HFFc6 (cell line): ENCODE measurements at places on chromosomes 16 and 17. TPM values are rescaled to one million over a fixed set of nuclear protein-coding genes. Genes with fewer than 3 reads are reported as not detected.

GRCh38 chr17:45704251-45704650, 79.9 kb upstream of the CRHR1 start:
- no peaks in the 10 kb centered on the region for H3K36me3 ChIP-seq
- no peak for DNase-seq
- no peak overlapping the region for H3K4me3 ChIP-seq
- H3K27me3 ChIP-seq: peaks cover 33% of the 10 kb centered on the region

DNA sequence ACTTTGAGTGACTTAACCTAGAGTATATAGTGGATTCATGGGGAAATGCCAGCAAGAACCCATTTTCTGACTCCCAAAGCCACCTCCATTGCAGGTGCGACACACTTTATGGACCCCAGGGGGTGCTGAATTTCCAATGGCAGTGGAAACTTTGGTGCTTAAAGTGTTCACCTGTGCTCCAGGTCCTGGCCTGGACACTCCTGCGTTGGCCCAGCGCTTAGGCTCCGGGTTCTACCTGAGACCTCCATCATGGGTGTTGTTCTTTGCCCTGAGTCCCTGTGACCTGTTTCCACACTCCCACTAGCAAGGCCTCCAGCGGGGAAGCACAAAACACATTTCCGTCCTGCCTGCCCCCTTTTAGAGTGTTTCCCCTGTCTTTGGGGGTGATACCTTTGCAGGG, 3.0 kb downstream of the CCNF start:
- H3K4me3 ChIP-seq: no peak overlapping the region
- peaks cover 22% of the 10 kb centered on the region; the same call in 1 of the 2 replicates for H3K36me3 ChIP-seq

DNA sequence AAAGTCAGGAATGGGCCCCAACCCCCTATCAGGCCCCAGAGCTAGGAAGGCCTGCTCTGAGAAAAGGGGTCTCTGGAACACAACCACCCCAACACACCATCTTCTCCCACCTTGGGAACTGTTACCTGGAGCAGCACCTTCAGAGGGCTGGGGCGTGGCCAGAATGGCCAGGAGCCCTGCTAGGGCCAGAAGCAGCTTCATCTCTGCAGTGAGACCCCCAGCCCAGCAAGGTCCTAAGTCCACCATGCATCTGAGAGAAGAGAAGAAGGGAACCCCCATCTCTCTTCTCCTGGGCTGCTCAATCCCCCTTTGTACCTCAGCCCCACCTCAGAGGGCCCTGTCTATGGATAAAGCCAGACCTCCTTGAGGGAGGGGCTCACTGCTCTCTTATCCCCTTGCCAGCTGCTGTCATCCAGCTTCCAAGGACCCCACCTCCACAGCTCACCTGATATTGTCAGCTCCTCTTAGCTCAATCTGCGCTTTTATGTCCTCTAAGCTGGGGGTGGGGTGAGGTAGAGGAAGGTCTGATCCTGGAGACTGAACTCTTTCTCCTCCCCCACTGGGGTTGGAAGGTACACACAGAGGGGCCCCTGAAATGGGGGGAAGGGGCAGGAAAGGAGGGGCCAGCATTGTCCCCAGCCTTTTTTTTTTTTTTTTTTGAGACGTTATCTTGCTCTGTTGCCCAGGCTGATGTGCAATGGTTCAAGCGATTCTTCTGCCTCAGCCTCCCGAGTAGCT, at the start of gene MPO:
Gene MPO, minus strand, starts transcription at position 456 of the 738 bp plus-strand sequence. Its CDS starts 177 bp downstream, at position 279.
- H3K4me1 ChIP-seq: no peaks in the 10 kb centered on the region
- no peak for DNase-seq
- no peak within 1 kb of the TSS for H3K4me3 ChIP-seq
- no peak within 1 kb of the TSS for H3K27ac ChIP-seq
- peaks cover 46% of the 10 kb centered on the region for H3K27me3 ChIP-seq

- no peak overlapping the region for H3K4me3 ChIP-seq
- DNase-seq: no peak
- H3K36me3 ChIP-seq: no peaks in the 10 kb centered on the region
- H3K27me3 ChIP-seq: no peaks in the 10 kb centered on the region
- H3K4me1 ChIP-seq: no peaks in the 10 kb centered on the region
- H3K27ac ChIP-seq: no peak overlapping the region
Measured at GRCh38 chr16:66786551-66786950, 14.8 kb downstream of the TERB1 start.

GRCh38 chr17:4666296-4666695, 24.8 kb upstream of the ALOX15 start:
- no peak overlapping the region for H3K27ac ChIP-seq
- peaks cover 22% of the 10 kb centered on the region for H3K27me3 ChIP-seq
- H3K4me3 ChIP-seq: no peak overlapping the region

DNA sequence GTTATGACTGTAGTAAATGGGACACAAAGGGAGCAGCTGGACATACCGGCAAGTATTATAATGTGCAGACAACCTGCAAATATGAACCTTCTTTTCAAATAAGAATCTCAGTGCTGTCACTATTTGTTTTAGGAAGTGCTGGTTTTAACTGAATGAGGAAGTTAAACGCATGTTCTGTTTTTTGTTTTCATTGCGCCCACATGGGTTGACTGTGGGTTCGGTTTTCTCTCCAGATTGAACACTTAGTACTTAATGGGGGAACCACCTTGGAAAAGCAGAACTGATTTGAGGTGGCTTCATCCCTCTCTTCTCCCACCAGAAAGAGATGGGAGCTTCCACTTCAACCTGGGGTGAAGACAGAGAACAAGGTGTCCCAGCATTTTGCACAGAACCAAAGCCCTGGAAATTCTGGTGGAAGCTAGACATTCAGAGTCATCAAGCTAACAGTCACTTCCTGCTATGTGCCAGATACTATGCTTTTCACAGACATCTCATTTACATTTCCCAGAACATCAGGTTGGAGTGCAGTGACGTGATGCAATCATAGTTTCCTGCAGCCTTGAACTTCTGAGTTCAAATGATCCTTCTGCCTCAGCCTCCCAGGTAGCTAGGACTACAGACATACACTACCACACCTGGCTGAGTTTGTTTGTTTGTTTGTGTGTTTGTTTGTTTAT, 149.8 kb downstream of the CDH13 start:
- no peaks in the 10 kb centered on the region; the same call in none of the 2 replicates for H3K27me3 ChIP-seq
- H3K4me1 ChIP-seq: no peaks in the 10 kb centered on the region
- no peaks in the 10 kb centered on the region for H3K36me3 ChIP-seq
- H3K4me3 ChIP-seq: no peak overlapping the region
- H3K27ac ChIP-seq: no peak overlapping the region

The HS3ST3B1 gene
- total RNA-seq: 18.6 to 25.1 TPM (median 24.6 TPM) in 3 replicates

The OR3A3 gene
- total RNA-seq: not detected in 3 replicates

The SNRNP25 gene
- total RNA-seq: 41.6 to 48.8 TPM (median 44.7 TPM) in 3 replicates

The CLDN9 gene
- not detected in 3 replicates for total RNA-seq

The SLC6A2 gene
- not detected in 3 replicates for total RNA-seq

The CNTROB gene
- total RNA-seq: 20.4 and 32.2 TPM in 2 replicates

The SCNN1G gene
- total RNA-seq: not detected in 3 replicates
